ENCODE measurements at places on chromosomes 3 and 15.

- DNase-seq: no peak
Measured at GRCh38 chr3:72114773-72115172, 329.8 kb upstream of the PROK2 start.

DNA sequence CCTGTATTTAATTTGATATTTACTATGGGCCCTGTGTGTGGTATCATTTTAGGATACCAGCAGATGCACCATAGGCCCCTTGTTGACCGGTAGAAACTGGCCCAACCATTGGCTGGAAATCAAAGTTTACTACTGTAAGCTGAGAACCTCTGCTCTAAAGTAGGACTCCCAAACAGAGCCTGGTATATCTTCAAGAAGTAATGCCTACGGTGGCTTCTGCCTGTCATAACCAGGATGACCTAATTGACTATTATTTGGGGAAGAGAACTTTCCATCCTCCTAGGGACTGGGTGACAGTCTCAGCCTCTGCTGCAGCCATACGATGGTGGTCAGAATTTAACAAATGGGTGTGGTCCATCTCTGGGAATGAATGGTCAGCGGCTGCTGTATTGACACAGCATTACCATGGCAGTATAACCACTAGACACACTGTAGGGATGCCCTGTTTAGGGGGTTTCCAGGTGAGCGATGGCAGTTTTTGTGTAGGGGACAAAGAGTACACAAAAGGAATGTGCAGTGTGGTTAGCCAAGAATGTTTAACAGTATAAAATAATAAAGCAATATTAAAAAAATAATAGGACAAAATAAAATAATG lies 37.3 kb downstream of the RARB start:
- no peak for DNase-seq

GRCh38 chr3:37625051-37625450 lies 236.6 kb upstream of the CTDSPL start:
- DNase-seq: no peak

DNA sequence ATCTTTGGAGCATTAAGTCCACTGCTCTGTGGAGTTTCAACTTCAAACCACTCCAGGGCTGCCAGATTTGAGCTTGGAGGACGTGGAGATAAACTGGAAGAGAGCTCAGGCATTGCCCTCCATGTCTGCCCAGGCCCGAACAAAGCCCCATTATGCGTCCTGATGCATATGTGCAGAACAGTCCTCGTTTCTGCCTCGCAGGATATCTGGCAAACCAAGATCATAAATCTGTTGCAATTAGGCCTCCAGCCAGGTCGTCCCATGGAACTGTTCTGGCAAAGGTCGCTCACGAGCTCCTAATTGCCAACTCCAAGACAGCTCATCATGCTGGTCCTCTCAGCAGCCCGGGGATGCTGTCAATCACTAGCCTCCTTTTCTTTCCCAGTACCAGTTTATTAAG lies 91.2 kb downstream of the SEMA5B start:
- no peak for DNase-seq

- no peak for DNase-seq
Measured at GRCh38 chr15:71565631-71566160, 244.7 kb upstream of the NR2E3 start.

DNA sequence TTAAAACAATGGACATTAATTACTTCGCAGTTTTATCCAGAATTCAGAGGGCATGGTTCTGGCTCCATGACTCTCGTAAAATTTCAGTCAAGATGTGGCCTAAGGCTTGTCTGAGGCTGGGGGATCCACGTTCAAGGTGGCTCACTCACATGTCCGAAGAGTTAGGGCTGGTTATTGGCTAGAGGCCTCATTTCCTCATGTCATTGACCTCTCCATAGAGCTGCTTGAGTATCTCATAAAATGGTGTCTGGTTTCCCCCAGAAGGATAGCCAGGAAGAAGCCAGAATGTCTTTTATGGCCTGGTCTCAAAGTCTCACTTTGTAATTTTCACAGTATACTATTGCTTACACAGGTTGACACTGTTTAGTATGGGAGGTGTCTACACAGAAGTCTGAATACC lies 67.3 kb upstream of the DCBLD2 start:
- DNase-seq: no peak

DNA sequence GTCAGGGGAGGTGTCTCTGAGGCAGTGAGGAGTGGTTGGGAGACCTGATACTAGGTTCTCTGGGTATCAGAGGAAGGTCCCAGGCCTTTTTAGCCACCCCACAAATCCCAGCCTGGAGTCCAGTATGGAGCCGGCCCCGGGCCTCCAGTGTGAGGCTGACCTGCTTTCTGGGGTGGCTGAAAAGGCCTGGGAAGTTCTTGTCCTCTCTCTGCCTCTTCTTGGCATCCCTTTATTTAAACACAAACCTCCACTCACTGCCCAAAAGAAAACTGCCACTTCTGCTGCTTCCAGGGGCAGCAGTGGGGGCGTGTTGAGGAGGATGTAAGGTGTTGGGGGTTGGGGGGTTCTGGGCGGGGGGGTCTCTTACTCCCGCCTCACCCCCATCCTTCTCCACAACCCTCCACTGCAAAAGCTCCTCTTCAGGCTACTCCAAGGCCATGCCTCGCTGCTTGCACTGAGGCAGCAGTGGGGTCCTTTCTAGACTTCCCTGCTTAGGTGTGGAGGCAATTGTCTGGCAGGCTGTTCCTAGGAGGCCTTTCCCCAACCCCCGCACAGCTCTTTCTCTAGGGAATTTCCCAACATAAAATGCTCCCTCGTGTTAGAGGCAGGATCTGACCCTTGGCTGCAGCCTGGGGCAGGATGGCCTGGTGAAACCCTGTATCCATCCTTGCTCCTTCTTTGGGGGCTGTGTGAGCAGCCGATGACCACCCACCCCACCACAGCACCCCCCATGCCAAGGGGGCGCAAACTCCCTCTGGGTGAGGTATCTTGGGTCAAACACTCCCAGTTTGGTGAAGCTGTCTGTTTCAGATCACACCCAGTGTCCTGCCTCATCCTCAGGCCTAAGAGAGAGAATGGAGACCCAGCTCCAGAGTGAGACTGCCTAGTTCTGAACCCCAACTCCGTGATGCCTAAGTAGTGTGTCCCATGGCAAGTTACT lies 12.1 kb upstream of the RAD18 start:
- no peak for DNase-seq

DNA sequence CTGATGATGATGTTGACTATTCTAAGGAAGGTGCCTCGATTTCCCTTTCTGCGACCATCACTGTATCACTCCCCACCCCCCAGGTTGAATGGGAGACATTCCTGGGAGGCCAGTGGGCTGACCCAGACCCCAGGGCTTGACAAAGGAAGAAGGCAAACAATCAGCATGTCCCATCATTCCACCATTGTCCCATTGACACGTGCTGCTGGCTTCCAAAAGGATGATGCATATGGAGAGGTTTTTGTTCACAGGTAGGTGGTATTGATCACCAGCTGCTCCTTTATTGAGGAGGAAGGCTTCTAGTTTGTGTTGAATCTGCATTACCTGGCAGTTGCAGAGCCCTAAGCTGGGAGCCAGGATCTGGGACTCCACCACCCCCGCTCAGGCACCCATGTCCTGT lies 30.4 kb downstream of the RASGRF1 start:
- DNase-seq: no peak

GRCh38 chr3:45139372-45140140 lies 6.6 kb downstream of the CDCP1 start:
- no peak for DNase-seq

DNA sequence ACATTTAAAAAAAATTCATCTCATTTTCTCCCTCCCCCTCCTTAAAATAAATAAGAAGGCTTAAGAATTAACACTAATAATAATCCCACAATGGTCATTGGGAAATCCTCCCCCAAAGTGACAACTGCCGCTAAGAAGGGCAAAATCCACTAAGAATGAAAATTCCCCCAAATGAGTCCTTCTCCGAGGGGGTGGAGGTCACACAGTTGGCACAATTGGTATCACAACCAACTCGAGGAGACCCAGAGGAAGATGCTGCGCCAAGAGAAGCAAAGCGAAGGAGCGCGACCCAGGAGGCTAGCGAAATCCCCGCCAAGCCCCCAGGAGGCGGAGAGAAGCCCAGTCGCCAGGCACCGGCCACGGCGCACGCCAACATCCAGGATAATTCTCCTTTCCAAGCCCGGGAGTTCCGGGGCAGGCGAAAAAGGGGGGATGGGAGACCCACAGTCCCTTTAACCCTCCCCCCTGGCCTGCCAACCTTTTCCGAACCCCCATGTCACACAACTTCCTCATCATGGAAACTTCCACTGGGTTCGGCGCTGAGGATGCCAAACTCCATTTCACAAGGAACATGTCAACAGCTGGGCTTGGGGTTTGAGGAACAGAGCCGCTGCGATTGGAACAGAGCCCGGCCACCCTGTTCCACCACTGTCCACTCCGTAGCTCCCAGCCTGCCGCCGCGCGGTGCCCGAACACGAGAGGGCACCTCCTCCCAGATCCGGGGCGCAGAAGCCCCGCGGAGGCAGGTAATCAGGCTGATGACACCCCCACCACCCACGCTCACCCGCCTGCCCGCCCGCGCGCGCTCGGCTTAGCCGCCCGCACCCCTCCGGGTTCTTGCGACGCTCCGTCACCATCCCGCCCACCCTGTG lies 668 bp downstream of the THRB start:
- DNase-seq: no peak

- DNase-seq: no peak
Measured at GRCh38 chr3:16441371-16441875, 72.1 kb downstream of the RFTN1 start.

DNA sequence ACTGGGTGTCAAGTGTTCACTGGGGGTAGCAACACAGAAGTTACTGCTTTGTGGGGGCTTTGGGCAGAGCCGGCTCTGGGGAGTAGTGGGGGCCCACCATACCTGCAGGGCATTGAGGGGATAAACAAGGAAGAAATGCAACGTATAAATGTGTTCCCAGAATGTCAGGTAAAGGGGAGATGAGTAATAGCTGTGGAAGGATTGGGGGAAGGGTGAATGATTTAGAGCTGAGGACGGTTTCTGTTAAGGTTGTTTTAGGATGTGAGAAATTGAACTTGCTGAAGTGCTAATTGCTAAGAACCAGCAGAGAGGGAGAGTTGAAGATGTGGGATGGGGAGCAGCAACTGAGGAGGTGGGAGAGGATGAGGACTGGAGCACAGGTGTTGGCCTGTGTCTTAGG lies 10.7 kb downstream of the SCG5 start:
- no peak for DNase-seq

DNA sequence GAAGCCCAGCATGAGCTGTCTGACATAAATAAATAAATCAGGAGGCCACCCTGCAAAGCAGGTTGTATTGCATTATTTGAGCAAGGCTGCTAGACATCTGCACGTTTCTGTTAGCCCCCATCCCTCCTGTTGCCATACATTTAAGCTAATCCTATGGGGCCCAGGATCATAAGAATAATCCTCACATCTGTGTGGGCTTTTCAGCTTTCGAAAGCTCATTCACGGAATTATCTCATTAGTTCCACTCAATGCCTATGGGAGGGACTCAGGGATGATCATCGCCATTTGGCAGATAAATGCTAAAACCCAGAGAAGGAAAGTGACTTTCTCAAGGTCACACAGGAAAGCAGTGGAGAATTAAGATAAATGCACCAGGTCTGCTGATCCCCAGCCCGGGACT lies 123.4 kb downstream of the TLE3 start:
- DNase-seq: no peak

DNA sequence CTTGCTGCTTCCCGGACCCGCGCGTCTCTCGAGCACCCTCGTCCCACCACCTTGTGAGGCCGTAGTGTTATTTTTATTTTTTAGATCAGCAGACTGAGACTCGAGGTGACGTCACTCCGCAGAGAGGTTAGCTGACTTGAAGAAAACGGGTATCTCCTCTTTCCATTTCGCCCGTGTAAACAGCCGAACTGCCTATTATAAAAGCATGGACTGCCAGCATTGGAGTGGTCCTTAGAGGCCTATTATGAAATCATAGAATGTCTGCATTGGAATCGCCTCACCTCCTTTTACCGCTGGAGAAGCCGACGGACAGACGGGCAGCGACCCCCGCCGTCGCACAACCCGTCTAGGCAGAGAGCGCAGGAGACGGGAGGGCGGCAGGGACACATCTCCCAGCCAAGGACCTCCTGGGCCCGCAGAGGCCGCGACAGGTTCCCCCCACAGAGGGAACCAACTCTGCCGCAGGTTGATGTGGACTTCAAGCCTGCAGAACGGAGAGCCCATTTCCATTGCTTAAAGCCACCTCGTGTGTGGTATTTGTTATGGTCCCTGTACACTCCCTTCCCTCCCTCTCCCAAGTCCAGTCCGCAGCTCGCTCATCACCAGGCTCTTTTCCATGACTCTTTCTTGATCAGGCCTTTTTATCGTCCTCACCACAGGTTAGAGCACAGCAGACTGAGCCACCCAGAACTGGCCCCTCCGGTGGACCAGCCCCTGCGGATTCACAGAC lies 540 bp upstream of the PPP1R2 start:
- DNase-seq: no peak

DNA sequence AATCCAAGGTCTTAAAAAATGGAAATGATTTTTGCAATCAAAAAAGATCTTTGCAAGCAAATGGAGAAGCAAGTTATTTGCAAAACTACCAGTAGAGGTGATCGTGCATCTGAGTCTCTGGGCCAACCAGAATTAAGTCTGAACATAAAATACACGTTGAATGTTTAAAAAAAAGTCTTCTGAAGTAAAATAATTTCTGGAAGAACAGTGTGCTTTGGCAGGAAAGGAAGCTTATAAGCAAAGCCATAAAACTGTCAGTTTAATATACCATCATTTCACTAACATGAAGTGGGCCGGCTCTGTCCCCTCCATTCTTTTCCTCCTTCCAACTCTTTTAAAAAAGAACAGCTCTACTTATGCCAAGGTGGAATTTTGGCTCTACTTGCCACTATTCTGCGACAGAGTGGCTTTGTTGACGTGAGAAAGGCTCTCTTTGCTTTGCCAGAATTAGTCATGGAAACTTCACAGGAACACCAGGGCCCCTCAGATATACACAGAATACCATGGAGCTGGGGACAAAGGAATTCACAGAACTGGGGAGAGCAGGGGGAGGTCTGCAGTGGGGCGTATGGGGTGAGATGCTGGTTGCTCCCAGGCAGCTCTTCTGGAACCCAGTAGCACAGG lies 29.8 kb downstream of the FSTL1 start:
- DNase-seq: no peak

DNA sequence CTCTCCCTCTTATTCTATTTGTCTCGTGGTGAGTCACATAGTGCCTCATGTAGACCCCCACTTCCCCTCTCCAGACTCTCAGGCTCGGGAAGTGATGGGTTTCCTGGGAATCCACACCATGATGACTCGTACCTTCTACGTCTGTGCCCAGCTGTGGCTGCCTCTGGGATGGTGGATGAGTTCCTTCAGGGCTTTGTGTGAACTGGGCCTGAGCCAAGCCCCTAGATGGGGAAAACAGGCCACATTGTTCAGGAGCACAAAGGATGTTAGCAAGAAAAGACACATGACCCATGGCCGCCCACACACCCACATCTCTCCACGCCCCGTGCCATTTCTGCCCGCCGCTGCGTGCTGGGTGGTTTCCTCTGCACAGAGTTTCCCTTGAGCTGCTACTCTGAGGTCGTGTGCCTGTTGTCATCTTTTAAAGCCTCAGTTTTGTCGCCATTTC lies 10.5 kb downstream of the ISG20 start:
- DNase-seq: no peak

DNA sequence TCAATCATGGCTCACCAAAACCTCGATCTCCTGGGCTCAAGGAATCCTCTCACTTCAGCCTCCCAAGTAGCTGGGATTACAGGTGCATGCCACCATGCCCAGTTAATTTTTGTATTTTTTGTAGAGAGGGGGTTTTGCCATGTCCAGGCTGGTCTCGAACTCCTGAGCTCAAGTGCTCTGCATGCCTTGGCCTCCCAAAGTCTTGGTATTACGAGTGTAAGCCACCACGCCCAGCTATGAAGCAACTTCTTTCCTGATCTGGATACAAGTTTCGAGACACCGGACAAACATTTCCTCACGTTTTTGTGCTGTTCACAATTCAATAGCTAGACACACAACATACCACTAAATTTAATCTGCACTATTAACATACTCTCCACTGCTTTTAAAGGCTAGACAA lies 3.4 kb upstream of the SYNM start:
- no peak for DNase-seq
